Stimulated activated CD4-positive, alpha-beta T cell treated with anti-CD3 and anti-CD28 coated beads, Interleukin-1b, Interleukin-23, amount 100 ng/mL, for 1 hour (primary cell): ENCODE measurements at places on chromosomes 2 and 18.

GRCh38 chr2:11872948-11873269 lies 126.5 kb downstream of the LPIN1 start:
- no peak for DNase-seq

- no peak for DNase-seq
These were observed 17.7 kb upstream of the CIB4 start for GRCh38 chr2:26658691-26659346.

- no peak for DNase-seq
These were observed 205.3 kb downstream of the ANAPC1 start for GRCh38 chr2:111678651-111679050.

- DNase-seq = no peak
These were observed 2.4 kb downstream of the BOK start for GRCh38 chr2:241560883-241561474.

GRCh38 chr2:174693344-174693743 lies 70.9 kb downstream of the CHRNA1 start:
- no peak for DNase-seq

- no peak for DNase-seq
These were observed 37.4 kb downstream of the EPAS1 start for GRCh38 chr2:46334389-46335271.

DNA sequence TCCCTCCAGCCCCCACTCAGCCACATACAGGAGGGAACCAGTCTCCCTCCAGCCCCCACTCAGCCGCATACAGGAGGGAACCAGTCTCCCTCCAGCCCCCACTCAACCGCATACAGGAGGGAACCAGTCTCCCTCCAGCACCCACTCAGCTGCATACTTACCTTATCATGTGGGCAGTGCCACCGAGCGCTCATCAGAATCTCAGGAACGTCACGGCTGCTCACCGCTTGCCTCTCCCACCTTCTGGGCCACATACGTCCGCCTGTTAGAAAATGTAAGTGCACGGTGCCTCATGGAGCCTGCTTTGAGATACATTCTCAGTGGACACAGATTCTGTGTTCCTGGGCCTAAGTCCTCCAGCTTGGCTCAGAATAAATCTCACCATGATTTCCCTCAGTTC lies 124.8 kb downstream of the PXDN start:
- no peak for DNase-seq

DNA sequence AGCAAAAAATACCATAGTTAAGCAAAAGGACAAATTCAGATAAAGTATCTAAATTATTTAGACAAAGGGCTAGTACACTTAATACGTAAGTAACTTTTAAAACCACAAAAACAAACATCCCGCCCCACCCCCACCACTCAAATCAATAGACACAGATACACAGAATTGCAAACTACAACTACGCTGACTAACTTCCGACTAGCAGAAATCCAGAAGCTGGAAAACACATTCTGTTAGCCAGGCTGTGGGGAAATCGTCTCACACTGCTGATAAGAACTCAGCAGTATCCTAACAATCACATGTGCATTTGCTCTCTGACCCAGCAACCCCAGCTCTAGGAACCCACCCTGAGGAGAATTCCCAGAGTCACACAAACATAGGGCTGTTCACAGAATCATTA lies 16.6 kb downstream of the FAM168B start:
- no peak for DNase-seq
